ENCODE measurements at places on chromosomes 3 and 15.

GRCh38 chr15:68025835-68026424, 28.2 kb upstream of the PIAS1 start:
- no peak for DNase-seq

DNA sequence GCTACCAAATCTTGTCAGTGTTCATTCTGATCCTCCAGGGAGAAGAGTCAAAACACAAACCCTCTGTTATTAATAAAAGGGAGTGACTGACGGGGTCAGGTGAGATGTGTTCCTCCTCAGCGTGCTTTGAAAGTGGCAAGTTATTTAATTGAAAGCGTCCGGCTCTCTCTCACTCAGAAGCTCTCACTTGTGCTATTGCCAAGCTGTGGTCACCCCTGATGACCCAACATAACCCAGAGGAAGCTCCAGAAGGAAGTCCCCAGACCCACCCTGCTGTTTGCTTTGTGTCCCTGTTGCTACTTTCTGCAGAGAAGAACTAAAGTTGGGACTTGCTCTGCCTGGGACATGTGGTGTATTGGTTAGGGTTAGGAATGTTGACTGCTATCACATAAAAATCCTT, 235.6 kb downstream of the EDEM1 start:
- DNase-seq, result no peak

- peak; percentile 89 for DNase-seq
Observed at GRCh38 chr15:36407647-36408046, 171.8 kb upstream of the CDIN1 start.

DNA sequence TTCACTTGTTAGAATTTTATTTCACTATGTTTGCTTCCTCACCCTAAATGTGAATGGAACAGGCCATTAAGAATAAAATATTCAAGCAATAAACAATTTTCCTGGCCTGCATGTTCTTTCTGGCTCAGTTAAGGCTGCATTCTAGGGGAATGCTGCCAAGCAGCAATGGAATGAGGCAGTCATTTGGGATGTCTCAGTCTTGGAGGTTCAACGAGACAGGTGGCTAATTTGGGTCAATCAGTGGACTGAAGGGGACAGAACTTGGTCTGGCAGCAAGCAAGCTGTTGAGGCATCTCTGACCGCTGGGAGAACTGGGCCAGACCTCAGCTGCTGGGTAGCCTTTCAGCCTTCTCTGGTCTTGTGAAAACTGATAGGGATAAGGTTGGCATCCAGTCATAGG, 241.6 kb downstream of the NLGN1 start:
- DNase-seq, result no peak

DNA sequence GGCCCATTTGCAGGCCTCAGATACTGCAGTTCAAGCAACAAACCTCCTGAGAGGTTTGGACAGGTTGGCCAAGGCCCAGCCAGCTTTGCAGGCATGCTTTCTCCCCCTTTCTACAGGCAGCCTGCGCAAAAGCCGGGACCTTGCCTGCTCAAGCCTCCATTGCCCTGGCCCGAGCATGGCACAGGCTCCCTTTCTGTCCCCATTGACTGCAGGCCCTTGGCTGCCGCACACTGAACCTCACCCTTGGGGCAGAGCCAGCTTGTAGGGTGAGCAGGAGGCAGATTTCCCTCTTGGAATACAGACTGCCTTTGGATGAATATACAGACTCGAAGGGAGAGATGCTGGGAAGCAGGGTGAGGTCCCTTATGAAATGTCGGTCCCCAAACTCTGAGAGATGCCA, 461.7 kb upstream of the PROK2 start:
- DNase-seq, result no peak

- no peak for DNase-seq
Observed at GRCh38 chr15:35393398-35393797, 152.6 kb downstream of the DPH6 start.

- DNase-seq, result peak; percentile 55
Observed at GRCh38 chr3:178802259-178802658, 266.0 kb downstream of the KCNMB2 start.

DNA sequence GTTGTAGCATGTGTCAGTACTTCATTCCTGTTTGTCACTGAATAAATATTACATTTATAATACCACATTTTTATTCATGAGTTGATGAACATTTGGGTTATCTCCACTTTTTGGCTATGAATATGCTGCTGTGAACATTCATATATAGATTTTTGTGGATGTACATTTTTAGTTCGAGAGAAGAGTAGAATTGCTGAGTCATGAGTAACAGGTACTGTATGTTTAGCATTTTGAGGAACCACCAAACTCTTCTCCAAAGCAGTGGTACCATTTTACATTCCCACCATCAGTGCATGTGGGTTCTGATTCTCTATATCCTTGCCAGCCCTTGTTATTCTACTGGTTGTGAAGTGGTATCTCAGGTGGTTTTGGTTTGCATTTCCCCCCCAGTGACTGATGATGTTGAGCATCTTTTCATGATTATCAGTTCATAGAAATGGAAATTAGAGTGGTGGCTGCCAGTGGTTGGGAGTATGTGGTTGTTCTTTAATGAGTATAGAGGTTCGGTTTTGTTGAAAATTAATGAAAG, 59.6 kb downstream of the CCDC66 start:
- no peak for DNase-seq

DNA sequence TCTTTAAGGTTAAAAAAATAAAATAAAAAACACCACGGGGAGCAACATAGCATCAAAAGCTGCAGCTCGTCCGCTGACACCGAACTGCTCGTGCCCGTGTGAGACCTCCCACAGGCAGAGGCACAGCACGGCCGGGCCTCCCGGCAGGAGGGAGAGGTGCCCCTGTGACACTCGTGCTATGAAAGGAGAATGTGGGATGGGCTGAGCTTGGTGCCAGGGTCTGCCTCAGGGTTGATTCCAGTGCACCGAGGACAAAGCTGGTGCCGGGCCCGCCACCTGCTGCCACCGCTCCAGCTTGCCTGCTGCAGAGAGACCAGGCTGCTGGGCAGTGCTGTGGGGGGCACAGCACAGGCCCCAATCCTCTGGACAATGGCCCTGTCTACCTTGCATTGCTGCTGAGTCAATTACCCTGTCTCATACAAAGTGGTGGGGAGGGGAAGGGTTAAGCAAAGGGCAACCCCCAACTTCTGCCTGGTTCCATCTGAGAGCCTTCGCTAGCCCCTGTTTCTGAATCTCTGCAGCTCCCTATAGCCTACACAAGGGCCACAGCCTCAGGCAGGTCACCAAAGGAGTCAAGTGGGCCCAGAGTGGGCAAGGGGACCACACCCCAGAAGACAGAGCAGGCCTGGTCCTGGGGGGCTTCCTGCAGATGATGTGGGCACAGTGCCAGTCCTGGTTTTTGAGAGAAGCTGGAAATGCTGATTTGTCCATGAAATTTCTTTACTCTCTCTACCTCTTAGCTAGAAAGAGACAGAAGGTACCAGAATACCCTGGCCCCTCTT, 74.0 kb upstream of the SNRPA1 start:
- DNase-seq, result no peak

GRCh38 chr15:87348746-87349145, 907.8 kb downstream of the NTRK3 start:
- peak; percentile 15 for DNase-seq

DNA sequence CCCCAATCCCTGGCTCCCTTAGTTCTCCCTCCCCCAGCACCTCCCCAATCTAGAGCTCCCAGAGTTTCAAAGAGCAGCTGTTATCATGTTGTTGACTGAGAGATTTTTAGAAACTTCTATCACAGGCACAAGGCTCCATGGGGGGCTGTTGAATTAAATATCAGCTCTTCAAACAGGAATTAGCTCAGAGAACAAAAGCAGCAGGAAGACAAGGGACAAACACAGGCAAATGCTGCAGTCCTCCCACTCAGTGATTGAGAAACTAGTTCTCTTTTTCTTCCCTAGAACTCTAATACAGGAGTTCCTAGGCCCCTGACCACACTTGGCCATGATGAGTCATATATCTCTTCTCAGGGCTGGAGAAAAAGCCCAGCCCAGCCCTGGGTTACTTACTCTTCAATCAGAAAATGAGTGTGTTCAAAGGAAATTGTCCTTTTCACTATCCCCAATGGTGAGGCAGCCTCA, 262.1 kb downstream of the IGSF11 start:
- DNase-seq, result no peak

DNA sequence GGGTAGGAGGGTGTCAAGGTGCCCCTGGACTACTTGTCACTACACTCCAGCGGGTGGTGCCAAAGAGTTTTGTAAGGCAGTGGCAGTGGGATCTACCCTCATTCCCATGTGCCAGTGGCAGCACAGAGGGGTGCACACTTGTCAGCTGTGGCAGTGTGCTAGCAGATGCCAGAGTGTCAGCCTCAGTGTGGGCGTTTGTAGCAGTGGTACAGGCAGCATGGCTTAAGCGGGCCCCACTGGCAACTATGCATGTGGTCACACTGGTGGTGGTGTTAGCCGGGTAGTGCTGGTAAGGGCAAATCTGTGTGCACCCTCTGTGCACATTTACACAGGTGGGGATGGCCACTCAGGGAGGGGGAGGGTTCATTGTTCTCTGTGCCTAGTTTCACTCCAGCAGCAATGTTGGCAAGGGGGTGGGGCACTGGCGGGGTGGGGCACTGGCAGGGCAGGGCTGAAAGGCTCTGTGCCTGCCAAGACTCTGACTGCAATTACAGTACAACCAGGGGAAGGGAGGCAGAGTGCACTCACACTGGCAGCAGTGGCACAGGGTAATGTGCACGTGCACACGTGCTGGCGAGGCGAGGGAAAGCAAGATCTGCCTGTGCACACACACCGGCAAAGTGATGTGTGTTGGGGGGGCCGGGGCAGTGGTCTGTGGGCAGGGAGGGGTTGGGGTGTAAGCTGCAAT, 31.8 kb downstream of the MYO9A start:
- no peak for DNase-seq

DNA sequence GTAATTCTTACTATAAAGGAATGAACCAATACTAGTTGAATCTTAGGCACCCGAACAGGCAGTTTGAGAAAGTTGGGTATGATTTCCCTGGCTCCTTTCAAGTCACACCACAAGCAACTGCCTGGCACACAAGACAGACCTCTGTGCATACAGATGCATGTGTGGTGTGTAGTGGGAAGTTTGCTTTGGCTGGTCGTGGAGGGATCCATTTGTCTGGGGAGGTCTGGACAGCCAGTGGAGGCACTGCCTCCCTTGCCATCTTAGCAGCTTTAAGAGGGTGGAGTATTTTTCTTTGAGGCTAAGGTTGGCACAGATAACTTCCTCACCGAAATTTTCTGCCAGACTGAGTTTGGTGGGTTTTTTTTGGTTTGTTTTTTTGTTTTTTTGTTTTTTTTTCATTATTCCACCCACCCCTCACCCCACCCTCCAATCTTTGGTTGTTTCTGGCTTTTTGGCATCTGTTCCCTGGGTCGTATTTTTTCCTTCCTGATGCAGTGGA, 97.1 kb downstream of the TMEM212 start:
- no peak for DNase-seq

GRCh38 chr3:32877598-32877997, 59.8 kb downstream of the TRIM71 start:
- DNase-seq, result no peak

- DNase-seq, result no peak
Observed at GRCh38 chr3:59502806-59503205, 453.0 kb upstream of the CFAP20DC start.

- DNase-seq, result no peak
Observed at GRCh38 chr3:193677734-193678133, 84.7 kb downstream of the OPA1 start.

GRCh38 chr3:155663467-155664212, 81.2 kb downstream of the PLCH1 start:
- no peak for DNase-seq

- no peak for DNase-seq
Observed at GRCh38 chr3:132872711-132873110, 150.5 kb upstream of the NPHP3 start.

- no peak for DNase-seq
Observed at GRCh38 chr15:33243869-33244268, 49.4 kb upstream of the FMN1 start.

GRCh38 chr3:32950516-32950915, 928 bp upstream of the CCR4 start:
- DNase-seq, result no peak

DNA sequence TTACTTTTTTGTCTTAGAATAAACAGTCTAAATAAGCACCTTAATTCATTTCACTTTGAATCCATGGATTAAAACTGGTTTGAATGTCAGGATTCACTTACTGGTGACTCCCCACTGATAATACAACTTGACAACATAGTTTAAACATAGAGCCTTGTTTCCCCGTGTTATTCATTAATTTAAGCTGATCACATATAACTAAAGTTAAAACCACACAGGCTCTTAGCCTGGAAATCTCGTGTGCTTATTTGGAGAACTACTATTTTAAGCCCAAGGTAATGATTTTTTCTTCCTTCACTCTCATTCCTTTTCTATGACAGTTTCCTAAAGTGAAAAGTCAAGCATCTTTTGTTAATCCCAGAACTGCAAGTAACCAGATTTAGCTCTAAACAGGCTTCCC, 64.2 kb downstream of the HACD2 start:
- DNase-seq, result no peak

DNA sequence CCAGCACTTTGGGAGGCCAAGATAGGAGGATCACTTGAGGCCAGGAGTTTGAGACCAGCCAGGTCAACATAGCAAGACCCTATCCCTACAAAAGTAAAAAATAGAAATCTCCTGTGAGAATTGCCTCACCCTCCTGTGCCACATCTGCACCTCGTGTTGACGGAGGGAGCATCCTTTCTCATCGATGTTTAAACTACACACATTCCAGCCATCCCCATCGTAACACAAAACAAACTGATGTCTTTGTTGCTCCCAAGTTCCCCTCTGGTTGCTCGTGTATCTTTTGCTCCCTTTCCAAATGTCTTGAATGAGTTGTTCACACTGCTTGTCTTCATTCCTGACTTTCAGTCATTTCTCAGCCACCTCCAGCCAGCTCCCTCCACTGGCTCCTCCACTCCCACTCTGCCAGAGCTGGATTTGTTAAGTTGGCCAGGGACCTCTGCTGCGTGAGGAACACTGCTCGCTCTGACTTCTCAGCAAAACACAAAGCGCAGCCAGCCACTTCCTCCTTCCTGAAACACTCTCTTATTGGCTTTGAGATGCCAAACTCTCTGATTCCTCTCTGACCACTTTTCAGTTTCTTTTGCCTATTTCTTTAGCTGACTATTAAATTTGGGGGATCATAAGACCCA, 53.6 kb upstream of the ATP13A3 start:
- no peak for DNase-seq

- DNase-seq, result no peak
Observed at GRCh38 chr3:108389372-108389771, 93.0 kb downstream of the HHLA2 start.

DNA sequence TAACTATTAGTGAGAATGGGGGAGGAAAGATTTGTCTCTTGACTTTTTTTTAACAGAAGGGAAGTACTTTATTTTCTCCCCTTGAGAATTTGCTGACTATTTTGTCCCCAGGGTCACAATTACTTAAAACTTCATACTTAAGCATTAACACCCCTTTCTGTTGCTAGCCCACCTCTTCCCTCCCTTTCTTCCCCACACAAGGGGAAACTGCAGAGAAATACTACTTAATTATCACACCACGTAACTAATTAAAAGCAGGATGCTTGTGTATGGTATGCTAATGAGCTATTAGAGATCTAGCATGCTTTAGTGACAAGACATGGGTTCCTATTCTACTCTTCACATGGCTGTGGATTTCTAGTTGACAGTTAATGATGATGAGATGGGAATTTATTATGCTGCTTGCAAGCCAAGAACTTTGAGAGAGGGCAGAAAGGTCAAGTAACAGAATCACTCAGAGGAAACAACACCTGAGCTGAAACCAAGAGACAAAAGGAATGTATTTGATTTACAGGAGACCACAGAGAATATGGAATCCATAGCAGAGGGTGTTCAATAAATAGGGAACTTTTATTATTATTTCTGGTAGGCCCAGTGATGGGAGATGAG, 179.2 kb downstream of the LSAMP start:
- DNase-seq, result peak; percentile 60

GRCh38 chr15:96363707-96364106, 33.2 kb downstream of the NR2F2 start:
- DNase-seq, result no peak

All from NCI-H2171 treated with DMSO at 0.1 percent for 48 hours (cell line).